ENCODE measurements at places on chromosomes 11 and 22.

DNA sequence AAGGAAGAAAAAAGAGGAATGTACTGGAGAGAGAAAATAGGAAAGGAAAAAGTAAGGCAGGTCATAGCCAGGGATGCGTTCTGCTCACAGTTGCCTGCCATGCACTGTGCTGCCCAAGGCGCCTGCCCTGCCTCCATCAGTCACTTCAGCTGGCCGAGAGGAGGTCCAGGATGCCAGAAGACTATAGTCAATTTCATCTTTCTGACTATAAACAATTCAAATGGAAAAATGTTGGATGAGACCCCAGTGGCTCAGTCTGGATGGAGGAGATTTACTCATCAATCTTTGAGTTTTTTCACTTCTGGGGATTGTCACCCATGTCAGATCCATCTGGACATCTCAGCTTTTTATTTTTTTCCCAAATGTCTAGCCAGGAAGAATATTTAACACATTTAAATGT, 36.7 kb upstream of the CLMP start:
- DNase-seq, result peak; percentile 71

DNA sequence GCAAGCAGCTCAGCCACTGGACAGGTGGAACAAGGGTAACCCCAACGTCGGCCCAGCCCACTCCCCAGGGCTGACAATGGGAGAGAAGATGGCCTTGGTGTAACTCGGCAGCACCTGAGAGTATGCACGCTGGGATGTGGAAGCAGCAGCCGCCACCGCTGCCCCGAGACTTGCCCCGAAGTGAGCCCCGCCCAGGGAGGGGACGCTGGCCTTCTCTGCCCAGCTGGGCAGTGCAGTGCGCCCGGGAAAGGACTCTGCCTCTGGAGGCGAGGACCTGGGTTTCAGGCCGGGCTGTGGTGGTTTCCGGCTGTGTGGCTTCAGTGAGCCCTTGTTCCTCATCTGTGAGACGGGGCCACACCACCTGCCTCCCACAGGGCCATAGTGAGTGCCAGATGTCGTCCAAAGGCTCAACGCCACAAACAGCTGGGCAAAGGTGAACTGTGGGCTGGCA, 8.6 kb upstream of the POLDIP3 start:
- DNase-seq, result no peak

DNA sequence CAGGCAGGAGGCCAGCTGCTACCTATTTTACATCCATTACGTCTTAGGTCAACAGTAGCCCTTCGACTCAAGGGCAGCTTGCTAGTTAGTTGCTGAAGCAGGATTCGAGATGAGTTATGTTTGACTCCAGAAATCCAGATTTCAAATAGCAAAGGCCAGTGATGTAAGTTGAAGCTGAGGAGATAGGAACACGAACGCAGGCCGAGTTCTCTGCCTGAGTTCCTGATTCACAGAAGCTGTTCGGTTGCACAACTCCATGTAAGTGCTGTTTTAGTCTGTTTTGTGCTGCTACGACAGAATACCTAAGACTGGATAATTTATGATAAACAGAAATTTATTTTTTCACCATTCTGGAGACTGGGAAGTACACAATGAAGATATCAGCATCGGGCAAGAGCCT, 111.2 kb downstream of the SLC1A2 start:
- DNase-seq, result no peak

GRCh38 chr11:117217141-117218084, 14.5 kb downstream of the PCSK7 start:
- DNase-seq, result no peak

GRCh38 chr11:76653674-76654284, 16.8 kb downstream of the LRRC32 start:
- peak; percentile 52 for DNase-seq

DNA sequence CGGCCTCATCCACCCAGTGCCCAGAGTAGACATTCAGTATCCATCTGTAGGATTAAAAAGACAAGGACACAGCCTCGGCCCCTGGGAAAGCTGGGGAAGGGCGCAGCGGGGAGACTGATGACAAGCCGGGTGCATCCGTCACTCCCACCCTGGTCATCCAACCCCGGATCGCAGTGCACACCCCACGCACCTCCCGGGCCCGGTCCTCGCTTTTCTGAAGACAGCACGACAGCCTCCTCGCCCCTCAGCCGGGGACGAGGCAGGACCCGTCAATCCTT, 1.1 kb downstream of the FCHSD2 start:
- peak; percentile 58 for DNase-seq

DNA sequence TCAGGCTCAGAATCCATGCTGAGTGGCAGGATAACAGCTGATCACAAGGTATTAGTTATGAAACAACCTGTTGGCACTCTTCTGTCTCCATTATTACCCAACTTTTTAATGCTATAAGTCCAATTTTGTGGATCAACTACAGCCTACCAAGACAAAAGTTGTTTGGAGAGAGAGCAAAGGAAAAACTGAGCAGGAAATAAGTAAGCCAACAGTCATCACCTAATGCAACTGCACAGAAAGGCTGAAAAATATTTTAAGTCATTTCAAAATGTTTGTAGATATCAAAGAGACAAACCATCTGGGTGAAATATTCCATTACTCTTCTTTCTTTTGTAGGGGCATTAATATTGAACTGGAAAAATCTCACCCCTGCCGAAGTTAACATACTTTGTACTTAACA, 41.6 kb downstream of the FDX1 start:
- peak; percentile 71 for DNase-seq

DNA sequence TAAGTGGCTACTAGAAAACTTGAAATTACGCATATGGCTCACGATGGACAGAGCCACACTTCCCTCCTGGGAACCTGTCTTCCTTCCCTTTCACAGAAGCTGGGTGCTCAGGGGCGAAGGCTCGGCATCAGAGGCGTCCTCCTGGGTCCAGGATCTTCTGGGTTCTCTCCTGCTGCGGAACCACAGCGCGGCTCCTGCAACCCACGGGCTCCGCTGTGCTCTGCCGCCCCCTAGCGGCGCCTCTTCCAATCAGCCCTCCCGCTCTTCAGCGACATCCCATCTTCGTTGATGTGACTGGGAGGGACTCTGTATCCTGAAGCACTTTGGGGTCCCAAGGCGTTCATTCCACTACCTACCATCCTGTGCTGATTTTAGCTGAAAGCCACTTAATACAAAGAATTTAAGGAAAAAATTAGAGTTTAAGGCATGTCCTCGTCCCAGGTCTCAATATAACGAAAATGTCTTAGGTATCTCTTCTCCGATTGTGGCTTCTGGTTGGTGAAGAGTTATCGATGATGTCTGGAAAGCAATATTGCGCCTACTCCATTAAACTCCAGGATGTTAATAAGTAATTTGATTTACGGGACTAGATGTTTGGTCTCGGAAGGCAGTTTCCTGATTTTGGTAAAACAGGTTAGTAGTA, 14.8 kb upstream of the RPS3 start:
- DNase-seq, result peak; percentile 80

- DNase-seq, result peak; percentile 28
Observed at GRCh38 chr22:43153899-43154298, 2.5 kb downstream of the TSPO start.

Data from GM23248 (cell line).